Spinal cord (tissue), 10 donors: ENCODE measurements at places on chromosomes 13 and 19. TPM values are rescaled to one million over a fixed set of nuclear protein-coding genes. Genes with fewer than 3 reads are reported as not detected.

DNA sequence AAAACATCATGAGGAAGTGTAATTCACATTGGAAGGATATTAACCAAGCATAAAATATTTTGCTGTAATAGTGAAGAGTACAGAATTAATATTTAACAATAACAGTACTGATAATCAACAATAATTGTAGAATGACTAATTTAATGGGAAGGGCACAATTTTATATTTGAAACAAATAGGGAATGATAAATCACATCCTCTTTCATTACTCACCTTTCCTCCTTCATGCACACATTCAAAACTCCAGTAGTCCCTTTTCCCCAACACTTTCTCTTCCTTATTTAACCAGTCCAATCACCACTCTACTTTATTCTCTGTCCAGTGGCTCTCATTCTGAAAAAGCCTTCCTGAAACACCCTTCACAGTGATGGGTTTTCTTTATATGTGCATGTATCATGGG, 110.8 kb upstream of the POSTN start:
- DNase-seq, result no peak

SIGLEC5 gene
- total RNA-seq, result 0.44 TPM

- DNase-seq, result no peak
These were observed 225.3 kb downstream of the LACC1 start for GRCh38 chr13:44104969-44105368.

DNA sequence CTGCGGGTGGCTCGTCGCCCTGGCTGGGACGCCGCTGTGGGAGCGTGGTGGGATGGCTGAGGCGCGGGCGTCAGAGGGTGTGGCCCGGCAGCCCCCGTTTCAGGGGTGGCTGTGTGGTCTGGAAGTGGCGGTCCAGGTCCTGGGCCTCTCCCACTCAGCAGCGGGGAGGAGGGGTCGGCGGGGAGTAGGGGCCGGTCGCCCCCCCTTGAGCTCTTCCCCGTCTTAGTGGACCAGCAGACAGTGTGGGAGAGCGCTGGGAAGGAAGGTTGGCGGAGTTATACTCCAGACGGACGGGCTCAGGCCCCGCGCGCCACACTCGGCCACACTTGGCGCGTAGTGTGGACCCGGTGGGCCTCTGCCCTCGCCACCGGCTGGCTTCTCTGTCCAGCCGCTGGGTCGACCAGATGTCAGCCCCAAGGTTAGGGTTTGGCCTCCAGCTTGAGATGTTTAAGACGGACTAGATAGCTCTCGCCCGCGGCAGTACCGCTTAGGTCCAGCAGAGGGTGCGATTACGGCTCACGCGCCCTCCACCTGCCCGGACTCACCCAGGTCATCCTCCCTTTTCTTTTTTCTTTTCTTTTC, 21.7 kb upstream of the ZNF429 start:
- DNase-seq, result no peak

DNA sequence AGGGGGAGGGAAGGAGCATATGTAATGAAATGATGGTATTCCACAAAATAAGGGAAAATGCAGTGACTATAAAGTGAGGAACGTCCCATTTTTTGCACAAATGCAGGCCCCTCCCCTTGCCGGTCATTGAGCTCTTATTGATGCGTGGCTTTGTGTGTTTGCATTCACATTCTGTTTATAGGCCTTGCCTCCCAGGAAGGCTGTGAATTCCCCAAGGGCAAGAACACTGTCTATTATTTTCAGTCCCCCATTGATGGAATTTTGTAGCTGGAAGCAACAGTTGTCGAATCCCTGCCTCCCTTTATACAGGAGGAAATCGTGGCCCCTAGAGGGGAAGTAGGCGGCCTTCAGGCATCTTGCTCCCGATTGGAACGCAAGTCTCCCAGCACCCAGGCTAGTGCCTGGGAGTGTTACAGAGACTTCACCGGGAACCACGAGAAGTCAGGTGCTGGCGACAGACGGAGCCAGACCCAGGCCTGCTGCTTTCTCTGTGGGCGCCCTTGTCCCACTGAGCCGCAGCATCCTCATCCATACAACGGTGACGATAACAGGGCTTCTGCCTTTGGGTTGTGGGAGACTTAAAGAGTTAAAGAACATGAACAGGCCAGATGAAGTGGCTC, 6.9 kb downstream of the SBSN start:
- no peak for DNase-seq

- no peak for DNase-seq
These were observed 16.2 kb downstream of the FRY start for GRCh38 chr13:32047793-32048192.

DNA sequence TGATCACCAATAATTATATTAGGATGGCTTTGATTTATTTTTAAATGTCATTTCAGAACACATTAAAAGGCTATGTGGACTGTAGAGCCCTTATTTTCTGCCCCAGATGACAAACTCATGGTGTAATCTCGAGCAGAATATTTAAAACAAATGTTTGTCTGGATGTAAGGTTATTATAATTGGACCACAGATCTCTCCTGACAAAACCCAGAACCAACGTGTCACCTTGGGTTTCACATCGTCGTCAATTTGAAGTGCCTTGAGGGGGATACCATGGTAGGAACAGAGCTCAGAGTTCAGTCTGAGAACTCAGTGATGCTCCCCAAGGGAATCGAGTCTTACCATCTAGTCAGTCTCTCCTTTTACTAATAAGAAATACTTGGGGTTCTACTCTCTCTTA, 2.8 kb downstream of the SACS start:
- DNase-seq, result no peak

- no peak for DNase-seq
These were observed 4.9 kb downstream of the FXYD3 start for GRCh38 chr19:35120492-35120891.

DNA sequence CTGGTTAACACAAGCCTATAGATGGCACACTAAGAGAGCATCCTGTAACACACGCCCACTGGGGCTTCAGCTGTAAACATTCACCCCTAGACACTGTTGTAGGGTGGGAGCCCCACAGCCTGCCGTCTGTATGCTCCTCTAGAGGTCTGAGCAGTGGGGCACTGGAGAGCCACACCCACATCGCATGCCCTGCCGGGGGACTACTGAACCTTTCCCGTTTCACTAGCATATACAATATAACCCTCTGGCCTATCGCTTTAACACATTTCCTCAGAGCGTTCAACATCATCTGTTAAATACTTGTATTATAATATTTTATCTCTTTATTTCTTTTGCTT, 73.4 kb downstream of the PCDH9 start:
- no peak for DNase-seq

- DNase-seq, result peak; percentile 24
These were observed 2.3 kb downstream of the SLC5A5 start for GRCh38 chr19:17873786-17874757.
